Natural killer cell (primary cell): ENCODE measurements at places on chromosomes 5 and 9. TPM values are rescaled to one million over a fixed set of nuclear protein-coding genes. Genes with fewer than 3 reads are reported as not detected.

DNA sequence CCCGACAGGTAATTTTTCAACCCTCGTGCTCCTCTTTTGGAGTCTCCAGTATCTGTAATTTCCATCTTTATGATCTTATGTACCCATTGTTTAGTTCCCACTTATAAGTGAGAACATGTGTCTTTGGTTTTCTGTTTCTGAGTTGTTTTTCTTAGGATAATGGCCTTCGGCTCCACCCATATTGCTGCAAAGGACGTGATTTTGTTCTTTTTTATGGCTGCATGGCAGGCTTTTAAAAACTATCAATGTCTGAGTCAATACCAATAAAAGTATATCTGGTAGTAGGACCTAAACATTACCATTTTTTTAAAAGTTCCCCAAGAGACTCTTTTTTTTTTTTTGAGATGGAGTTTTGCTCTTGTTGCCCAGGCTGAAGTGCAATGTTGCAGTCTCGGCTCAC, 3.9 kb upstream of the SLC26A2 start:
- DNase-seq: no peak

GRCh38 chr5:7754997-7755596, 95.8 kb downstream of the CFAP90 start:
- peak; percentile 17 for DNase-seq

DNA sequence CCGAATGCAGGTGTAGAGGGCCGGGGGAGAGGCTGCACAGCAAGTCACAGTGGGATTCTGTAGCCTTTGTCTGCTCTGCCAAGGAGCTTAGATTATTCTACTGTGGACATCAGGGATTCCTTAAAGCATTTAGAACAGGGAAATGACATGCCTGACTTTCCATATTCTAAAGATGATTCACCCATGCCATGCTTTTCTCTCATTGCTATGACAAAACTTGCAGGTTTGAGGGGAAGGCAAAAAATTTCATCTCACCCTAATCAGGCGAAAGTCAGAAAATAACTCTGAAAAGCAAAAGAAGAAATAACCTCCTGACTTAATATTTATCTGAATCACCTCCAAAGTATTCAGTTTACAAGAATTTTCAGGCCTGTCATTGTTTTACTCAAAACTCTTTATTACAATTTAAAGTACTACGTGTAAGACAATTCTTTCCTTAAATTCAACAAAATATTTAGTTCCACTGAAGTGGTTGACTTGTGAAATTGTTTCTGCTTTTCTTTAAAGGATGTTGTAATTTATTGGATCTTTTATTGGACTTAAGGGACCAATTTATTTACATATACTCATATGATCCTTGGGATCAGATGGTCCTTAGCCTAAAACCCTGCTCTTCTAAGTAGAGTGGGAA, 30.0 kb upstream of the GAS1 start:
- DNase-seq: no peak

DNA sequence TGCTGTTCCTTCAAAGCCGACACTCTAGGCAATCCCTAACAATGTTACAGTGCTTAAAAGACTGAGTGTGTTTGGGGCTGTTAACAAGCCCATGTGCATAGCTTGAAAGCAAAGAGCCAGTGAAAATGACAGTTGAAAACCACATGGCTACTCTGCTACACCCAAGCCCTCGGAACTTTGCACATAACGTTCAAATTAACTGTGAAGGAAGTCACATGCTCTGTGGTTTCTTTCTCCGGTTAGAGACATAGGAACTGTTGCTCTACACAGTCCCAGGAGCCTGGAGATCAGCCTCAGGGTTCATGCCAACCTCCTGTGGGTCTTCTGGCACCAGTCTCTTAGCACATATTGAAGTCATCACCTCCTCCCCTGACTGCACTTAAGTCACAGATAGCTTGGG, 51.1 kb downstream of the C9orf152 start:
- DNase-seq: peak; percentile 22

DNA sequence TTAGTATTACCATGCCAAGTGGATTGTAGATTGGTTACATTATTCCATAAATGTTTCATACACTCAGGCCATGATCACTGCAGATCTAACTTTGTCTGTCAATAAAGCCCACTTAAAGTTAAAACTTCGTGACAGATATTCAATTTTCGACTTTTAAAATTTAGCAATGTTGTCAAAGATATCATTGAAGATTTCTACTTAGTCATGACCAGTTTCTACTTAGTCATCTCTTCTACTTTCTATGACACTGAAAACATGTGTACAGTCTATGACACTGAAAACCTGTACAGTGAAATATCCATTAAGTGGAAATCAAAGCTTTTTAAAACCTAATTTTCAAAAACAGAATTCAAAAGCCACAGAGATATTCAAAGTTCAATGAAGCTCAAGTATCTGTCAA, 258.2 kb downstream of the MCTP1 start:
- DNase-seq: no peak

DIAPH1 gene
- 456 TPM for total RNA-seq

DNA sequence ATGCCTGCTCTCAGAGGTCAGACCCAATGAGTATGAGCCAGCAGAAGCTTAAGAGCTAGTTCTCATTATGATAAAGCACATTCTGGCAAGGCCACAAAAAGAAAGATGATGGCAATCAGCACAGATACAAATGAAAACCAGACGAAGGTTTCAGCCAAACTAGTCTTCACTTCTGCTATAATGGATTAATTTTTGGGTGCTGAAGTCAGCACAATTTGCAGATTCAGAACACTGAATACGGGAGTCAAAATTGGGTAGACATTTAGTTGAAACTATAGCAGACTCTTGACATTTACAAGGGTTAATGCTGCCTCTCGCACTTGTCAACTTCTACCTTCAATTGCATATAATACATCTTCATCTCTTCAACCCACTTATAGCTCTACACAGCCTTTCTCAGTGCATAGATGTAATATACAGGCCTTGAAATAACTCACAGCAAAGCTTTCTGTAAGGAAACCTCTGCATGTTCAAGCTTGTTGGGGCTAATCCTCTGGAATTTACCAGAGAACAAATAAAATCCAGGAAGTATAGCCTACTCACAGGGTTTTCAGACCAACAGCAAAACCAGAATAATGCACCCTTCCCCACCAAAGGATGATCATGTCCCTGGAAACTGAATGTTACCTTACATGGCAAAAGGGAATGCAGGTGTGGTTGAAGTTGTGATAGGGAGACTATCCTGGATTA, 77.1 kb downstream of the BAAT start:
- DNase-seq: no peak

DNA sequence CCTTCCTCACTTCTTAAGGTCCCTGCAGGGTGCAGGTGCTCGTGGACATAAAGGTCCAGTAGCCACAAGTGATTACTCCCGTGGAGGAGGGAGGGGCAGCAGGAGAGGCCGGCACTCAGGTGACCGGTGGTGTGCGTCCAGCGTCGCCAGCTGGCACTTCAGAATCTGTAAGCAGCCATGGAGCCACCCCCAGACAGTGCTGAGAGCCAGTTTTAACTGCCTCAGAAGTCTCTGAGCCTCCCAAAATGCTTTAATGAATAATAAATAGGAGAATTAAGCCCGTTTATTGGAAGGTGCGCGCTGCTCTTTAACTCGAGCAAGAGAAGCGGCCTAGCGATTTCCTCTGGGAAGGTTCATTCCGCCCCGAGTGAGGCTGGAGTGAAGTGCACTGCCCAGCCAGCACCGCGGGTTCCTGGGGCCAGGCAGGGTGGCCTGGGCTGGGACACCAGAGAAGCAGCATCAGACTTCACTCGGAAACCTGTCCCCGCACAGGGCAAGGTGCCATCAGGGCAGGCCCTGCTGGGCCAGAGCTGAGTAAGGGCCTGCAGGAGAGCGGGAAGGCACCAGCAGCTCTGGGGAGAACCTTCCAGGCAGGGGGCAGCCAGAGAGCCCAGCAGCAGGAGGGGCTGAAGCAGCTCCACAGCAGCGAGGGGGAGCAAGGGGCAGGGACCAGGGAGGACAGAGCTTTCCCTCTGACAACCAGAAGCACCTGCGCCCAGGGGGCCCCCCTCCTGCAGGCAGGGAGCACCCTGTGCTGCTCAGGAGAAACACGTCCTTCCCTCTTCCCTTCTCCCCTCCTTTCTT, 61.2 kb downstream of the VAV2 start:
- DNase-seq: no peak

GRCh38 chr5:179055841-179056240, 4.3 kb upstream of the ZNF354C start:
- no peak for DNase-seq

STX17 gene
- total RNA-seq: 28.4 TPM

KCNIP1 gene
- total RNA-seq: not detected

SUSD3 gene
- total RNA-seq: 1.8 TPM

TAF11L5 gene
- not detected for total RNA-seq

SPOCK1 gene
- 1.6 TPM for total RNA-seq

ANXA6 gene
- total RNA-seq: 629 TPM

SPATA6L gene
- total RNA-seq: 2.0 TPM

PCDHGA4 gene
- 0.24 TPM for total RNA-seq

COL27A1 gene
- not detected for total RNA-seq

ZCCHC9 gene
- 9.4 TPM for total RNA-seq

- DNase-seq: no peak
Measured at GRCh38 chr5:180791611-180792213, 10.9 kb downstream of the MGAT1 start.

SPEF2 gene
- 13.1 TPM for total RNA-seq

GRCh38 chr9:35110327-35110761, 5.3 kb downstream of the ATOSB start:
- no peak for DNase-seq

DNA sequence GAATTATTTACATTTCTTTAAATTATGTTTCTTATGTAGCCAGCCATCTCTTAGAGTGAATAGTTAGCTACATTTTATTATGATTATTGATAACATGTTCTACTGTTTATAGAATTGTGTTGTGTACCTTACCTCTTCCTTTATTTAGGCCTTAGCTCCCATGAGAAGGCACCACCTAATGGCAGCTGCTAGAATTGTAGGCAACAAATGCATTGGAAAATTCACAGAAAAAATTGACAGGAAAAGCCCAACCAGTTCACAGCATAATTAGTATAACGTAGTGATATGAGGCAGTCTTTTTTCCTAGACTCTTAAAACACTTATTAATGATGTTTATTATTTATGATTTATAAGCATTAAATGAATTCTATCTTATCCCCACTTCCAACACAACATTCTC, 175.8 kb downstream of the WDR70 start:
- no peak for DNase-seq

DNA sequence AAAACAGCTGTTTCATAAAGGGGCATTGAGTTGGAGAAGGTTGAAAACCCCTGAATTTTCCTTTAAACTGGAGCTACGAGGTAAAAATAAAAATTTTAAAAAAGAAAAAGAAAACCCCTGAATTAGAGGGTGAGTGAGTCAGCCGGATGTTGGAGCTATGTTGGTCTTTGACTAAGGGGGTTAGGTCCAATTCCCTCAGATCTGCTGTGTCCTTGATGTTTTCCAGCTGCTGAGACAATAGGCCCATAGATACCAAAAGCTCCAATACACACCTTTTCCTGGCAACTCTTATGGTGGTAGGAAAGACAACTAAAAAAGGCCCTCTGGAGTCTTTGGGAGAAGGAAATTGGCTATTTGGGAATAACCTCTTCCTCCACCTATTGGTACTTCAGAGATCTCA, 79.4 kb upstream of the SAP30L start:
- DNase-seq: no peak

GRCh38 chr5:99000876-99001275, 72.1 kb upstream of the CHD1 start:
- DNase-seq: no peak

GRCh38 chr5:158409507-158409906, 550.6 kb upstream of the CLINT1 start:
- DNase-seq: no peak

ECSCR gene
- not detected for total RNA-seq

- no peak for DNase-seq
Measured at GRCh38 chr5:109965634-109966033, 275.9 kb downstream of the MAN2A1 start.

FUT7 gene
- 3.9 TPM for total RNA-seq

DNA sequence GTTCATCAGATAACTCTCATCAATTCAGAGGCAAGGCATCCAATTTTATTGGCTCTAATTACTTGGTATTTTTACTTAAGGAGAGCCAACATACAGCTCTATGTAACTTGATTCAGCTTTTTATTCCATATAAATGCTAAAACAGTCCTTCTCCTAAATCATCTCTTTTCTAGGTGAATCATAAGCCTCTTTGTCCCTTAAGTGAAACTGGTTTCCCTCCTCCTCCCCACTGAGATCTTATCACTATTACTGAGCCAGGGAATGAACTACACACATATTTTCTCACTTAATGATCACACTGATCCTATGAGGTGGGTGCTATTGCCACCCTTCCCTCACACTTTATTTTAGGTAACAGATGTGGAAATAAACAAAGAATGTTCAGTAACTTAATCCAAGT, 1143.8 kb downstream of the MAT2B start:
- no peak for DNase-seq

CIZ1 gene
- 159 TPM for total RNA-seq

DNA sequence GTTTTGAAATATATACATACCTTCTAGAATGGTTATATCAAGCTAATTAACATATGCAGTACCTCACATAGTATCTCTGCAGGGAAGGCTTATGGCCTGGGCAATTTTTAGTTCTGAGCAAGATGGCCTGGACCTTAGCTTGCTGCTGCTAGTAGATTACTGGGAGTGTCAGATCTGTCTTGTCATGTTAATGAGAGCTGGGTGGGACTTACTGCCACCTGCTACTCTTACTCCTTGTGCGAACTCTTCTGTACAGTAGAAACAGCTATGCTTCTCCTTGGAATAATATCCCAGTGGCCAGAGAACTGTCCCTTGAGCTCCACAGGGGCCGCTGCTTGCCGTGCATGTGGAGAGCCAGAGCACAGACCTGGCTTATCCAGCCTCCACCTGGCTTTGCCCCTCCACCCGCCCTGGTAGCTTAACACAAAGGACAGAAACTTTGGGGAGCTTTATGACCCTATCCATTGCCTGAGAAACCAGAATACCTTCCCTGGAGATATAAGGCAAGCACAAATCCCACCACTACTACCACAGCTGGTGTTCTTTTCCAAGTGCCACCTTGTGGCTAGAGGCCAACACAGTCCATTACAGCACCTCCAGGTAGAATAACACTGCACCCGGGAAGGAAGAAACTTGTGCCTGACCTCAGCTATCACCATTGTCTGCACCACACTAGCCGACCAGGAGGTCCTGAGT, 74.4 kb upstream of the RUSC2 start:
- peak; percentile 9 for DNase-seq

GRCh38 chr5:124670722-124671184, 75.7 kb downstream of the ZNF608 start:
- DNase-seq: no peak

GPR150 gene
- 0.97 TPM for total RNA-seq

GRCh38 chr9:129567842-129568559, 52.9 kb downstream of the C9orf50 start:
- DNase-seq: peak; percentile 19

- DNase-seq: no peak
Measured at GRCh38 chr5:154174091-154174490, 16.4 kb upstream of the GALNT10 start.

- DNase-seq: no peak
Measured at GRCh38 chr5:154944716-154945115, 3.8 kb downstream of the MRPL22 start.

NUDT12 gene
- not detected for total RNA-seq
